Lung (tissue), 17 donors: ENCODE measurements at places on chromosomes 4 and X.
A peak's percentile ranks its signal among the peaks of the same experiment; 100 is the strongest.

DNA sequence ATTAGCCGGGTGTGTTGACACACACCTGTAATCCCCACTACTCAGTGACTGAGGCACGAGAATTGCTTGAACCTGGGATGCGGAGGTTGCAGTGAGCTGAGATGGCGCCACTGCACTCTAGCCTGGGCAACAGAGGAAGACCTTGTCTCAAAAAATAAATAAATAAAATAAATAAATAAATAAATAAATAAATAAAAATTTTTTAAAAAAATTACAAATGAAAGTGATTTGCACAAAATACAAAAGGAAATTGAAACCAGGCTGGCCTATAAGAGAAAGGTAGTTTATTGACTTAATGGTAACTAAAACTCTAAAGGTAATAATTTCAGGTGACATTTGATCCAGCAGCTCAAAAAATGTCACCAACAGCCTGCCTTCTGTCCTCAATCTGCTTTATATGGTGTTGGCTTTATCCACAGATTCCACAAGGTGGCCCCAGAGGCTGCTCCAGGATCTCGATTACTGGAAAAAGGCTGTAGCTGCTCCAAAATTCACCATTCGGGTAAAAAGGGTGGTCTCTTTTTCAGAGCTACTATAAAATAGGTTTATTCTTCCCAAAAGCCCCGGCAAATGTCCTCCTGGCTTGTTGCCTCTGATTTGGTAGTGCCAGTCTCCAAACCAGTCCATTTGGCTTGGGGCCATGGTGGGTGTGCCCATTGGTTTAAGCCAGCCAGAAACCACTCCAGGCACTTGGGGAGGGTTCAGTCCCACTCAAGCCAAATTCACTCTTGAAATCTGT, 61.4 kb upstream of the TRIM2 start:
- peak; percentile 91 for DNase-seq

- no peak for DNase-seq
Observed at GRCh38 chr4:47484168-47484567, 907 bp upstream of the ATP10D start.

DNA sequence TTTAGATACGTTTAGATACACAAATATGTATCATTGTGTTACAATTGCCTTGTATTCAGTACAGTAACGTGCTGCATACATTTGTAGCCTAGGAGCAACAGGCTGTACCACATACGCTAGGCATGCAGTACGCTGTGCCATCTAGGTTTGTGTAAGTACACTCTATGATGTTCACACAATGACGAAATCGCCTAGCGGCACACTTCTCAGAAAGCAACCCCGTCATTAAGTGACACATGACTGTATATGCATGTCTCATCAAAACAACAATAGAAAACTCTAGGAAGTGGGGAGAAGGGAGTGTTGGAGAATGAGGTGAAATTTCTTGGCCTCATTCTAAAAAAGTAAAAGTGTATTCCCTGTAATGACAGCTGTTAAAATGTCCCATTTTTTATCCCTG, 32.7 kb downstream of the CCDC149 start:
- DNase-seq = no peak

DNA sequence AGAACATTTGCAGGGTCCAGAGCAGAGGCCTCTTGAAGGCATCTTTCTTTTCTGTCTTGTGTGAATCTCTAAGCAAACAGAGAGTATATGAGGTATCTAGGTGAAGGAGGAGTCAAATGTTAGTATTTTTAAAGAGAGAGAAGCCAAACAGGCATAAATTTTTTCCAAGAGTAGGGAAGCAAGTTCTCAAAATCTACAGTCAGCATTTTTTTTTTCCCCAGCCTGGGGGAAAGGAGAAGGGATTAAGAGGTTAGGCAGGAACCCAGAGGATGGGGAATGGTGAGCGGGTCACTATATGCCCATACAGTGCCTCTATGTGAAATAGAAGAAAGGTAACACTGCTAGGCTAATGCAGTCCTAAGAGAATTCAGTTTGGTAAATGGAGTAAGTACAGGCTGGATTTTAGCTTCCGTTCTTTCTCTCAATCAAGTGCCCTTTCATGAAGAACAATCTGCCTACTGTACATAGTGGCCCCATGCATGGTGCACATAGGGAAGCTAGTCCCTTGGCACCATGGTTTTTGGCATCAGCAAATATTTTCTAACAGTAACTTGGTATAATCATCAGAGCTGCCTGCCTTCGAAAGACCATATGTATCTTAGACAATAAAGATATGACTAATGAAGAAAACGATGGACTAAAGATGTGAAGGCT, 163.1 kb upstream of the MAB21L2 start:
- DNase-seq = no peak

- DNase-seq = peak; percentile 14
Observed at GRCh38 chrX:71366674-71367256, 608 bp downstream of the TAF1 start.

DNA sequence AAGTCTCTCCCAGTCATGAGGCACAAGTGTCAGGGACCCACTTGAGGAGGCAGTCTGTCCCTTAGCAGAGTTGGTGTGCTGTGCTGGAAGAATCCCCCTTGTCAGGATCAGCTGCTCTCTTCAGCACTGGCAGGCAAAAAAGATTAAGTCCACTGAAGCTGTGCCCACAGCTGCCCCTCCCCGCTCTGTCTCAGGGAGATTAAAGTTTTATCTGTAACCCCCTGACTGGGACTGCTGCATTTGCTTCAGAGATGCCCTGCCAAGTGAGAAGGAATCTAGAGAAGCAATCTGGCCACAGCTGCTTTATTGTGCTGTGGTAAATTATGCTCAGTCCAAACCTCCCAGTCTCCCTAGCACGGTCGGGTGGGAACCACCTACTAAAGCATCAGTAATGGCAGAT, 37.4 kb upstream of the HEPH start:
- no peak for DNase-seq

GRCh38 chr4:76028350-76028765, 5.1 kb upstream of the CXCL10 start:
- DNase-seq = peak; percentile 75

DNA sequence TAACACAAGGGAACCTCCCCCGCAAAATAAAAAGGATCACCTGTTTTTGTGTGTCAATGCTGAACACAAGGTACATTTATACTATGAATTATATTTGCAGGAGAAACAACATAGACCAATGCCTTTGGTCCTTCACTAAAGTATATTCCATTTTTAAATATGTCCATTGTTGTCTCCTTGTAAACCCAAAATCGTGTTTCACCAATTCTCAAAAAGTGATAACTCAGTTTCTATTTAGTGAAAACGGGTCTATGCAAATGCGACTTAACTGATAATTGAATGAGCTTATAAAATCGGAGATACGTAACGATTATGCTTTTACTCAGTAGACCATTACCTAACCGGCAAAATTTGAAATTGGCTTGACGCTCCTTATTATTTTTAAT, 2.1 kb downstream of the BRWD3 start:
- peak; percentile 37 for DNase-seq

- DNase-seq = peak; percentile 33
Observed at GRCh38 chrX:48714573-48714972, 18.0 kb downstream of the SUV39H1 start.

DNA sequence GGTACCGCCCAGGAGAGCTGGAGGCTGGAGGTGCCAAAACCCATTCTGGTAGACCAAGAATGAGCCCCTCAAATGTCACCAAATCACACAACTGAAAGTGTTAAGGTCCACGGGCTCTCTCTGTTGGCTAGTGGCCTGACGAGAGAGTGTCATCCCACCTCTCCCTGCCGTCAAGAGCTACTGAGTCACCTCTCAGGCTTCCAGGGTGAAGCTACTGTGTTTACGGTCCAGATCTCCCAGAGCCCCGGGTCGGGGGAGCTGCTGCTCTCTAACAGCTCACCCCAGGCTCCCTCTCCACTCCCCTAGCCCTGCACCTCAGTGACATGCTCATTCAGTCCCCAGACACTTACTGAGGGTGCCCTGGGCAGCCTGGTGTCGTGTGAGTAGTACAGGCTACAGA, 59.2 kb downstream of the ADGRG2 start:
- no peak for DNase-seq

DNA sequence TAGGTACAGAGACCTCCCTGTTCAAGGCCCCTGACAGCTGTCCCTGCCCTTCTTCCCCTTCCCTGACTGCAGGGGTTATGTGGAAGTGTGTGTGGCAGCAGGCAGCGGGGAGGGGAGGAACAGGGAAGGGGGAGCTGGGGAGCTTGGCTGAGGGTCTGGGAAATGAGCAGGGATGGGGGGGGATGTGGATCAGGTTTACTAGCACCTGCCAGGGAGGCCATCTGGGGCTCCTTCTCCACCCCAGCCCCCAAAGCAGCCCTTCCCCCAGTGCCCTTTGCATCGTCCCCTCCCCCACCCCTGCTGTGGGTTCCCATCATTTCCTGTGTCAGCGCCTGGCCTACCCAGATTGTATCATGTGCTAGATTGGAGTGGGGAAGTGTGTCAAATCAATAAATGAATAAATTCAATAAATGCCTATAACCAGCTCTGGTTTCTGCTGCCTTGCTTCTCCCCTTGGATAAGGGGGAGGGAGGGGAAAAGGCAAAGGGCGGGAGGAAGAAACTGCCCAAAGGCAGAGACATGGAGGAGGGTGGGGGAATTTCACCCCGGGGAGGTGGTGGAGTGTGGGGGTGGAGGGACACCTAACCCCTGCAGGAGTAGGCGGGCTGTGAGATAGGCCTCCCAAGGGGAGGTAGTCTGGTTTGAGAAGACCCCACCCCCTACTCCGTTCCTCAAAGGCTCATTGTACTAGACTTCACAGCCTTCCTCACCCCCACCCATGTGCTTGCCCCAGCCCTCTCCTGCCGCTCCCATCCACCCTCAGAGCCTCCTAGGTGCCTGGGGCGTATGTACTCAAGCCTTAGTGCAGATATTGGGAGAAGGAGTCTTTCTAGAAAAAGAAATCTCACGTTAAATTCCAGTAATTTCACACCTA, 3.2 kb downstream of the CXorf65 start:
- peak; percentile 56 for DNase-seq
